Right cardiac atrium (tissue), 5 donors: ENCODE measurements at places on chromosomes 4 and X.

DNA sequence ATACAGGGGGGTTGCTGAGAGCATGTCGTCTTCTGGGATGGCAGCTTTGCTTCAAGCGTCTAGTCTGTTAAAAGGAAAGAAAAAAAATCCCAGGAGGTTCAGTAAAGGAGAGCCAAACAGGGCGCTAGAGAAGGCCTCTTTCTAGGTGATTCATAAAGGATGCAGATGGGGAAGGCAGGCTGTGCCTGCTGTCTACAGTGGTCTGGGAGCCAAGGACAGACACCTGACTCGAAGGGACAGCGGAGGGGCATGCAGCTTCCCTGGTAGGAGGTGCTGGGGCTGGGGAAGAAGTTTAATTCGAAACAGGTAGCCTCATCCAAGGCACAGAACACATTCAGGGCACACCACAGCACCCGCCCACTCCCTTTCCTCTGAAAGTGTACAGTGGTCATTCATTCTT is 19.9 kb downstream of the BCOR start:
- DNase-seq = no peak

DNA sequence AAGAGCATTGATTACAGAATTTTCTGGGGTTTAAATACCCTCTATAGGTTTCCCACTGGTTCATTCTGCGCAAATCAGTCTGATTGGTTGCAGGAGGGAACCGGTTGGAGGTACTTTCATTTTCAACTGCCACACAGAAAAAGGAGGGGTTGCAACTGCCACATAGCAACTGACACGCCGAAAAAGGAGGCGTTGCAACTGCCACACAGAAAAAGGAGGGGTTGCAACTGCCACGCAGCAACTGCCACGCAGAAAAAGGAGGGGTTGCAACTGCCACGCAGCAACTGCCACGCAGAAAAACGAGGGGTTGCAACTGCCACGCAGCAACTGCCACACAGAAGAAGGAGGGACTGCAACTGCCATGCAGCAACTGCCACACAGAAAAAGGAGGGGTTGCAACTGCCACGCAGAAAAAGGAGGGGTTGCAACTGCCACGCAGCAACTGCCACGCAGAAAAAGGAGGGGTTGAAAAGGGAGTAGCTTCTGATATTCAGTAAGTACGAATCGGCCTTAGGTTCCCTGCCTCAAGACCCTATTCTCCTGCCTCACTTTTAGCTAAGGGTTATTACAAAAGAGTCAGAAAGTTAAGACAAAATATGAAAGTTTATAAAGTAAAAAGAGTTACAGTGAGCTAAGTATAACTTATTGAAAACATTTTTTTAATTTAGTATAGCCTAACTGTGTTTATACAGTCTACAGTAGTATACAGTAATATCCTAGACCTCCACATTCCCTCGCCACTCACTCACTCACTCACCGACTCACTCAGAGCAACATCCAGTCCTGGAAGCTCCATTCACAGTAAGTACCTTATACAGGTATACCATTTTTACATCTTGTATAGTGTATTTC is 431.8 kb downstream of the KCTD8 start:
- no peak for DNase-seq

- peak; percentile 23 for DNase-seq
Observed at GRCh38 chr4:171714791-171715454, 98.3 kb upstream of the GALNTL6 start.

DNA sequence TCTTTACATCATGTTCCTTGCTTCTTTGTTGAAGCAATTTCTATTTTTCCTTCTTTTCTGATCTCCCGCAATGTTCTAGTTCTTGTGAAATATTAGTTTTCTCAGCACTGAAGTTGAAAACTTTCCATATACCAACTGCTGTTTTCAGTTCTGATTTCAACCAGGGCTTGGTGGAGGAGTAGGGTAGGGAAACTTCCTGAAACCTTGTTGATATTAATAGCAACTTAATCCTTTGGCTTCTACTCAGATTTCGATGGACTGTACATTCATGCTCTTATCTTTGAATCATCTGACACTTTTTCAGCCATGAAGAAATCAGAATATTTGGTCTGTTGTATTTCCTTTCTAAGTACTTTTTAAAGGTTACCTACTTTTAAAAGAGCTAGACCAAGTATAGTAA is 315.8 kb downstream of the RPA4 start:
- no peak for DNase-seq

GRCh38 chr4:118113220-118113619 is 78.9 kb downstream of the NDST3 start:
- no peak for DNase-seq

DNA sequence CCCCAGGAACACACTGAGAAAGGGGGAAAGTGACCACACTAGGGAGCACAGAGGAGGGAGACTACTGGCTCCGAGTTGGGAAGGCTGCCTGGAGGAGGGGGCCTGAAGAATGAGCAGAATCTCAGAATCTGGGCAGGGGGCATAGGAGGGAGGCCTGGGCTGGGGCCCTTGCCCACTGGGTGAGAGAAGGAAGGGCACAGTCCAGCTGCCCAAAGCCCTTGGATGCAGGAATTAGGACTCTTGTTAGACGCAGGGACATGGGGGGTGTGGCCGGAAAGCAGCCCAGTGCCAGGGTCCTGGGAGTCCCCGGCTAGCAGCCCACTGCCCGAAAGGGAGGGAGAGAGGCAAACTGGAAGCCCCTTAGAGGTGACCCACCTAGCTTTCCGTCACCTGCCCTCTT is 1.9 kb upstream of the DUSP9 start:
- DNase-seq = no peak

DNA sequence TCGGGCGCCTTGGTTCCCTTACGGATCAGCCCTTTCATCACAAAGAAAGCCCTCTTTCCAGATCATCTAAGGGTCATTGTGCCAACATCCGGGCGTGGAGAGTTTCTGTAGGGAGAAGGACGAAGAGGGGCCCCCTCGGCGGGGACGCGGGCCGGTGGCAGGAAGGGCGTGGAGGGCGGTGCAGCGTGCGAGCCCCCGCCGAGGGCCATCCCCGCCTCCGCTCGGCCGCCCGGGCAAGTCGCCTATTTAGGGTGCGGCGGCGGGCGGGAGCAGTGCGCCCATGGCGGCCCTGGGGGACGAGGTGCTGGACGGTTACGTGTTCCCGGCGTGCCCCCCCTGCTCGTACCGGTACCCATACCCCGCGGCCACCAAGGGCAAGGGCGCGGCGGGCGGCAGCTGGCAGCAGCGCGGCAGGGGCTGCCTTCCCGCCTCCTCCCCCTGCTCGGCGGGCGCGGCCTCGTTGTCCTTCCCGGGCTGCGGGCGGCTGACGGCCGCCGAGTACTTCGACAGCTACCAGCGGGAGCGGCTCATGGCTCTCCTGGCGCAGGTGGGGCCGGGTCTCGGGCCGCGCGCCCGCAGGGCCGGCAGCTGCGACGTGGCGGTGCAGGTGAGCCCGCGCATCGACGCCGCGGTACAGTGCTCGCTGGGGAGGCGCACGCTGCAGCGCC is at the start of gene ZAR1:
ZAR1 (plus strand) TSS at position 241 of the 668 bp plus-strand sequence; CDS start at position 281, 40 bp downstream.
- DNase-seq = no peak

GRCh38 chrX:125132274-125132673 is 187.4 kb upstream of the TEX13C start:
- DNase-seq = no peak

- DNase-seq = no peak
Observed at GRCh38 chrX:56726605-56727004, 2.4 kb upstream of the NBDY start.

DNA sequence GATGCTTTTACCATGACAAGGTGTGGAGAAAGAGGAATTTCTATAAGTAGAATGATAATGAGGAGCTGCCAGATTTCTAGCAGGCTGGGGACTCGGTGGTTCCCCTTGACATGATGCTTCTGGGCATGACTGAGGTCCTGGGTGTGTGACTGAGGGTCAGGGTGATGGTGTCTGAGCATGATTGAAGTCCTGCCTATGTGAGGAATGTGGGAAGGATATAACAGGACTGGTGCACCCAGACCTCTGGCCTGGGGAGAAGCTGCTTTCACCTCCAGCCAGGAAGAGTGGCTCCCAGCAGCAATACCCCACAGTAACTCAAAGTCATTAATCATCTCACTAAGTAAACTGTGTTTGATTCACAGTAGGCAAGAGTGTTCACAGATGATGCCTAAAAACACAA is 17.4 kb downstream of the SORBS2 start:
- no peak for DNase-seq

DNA sequence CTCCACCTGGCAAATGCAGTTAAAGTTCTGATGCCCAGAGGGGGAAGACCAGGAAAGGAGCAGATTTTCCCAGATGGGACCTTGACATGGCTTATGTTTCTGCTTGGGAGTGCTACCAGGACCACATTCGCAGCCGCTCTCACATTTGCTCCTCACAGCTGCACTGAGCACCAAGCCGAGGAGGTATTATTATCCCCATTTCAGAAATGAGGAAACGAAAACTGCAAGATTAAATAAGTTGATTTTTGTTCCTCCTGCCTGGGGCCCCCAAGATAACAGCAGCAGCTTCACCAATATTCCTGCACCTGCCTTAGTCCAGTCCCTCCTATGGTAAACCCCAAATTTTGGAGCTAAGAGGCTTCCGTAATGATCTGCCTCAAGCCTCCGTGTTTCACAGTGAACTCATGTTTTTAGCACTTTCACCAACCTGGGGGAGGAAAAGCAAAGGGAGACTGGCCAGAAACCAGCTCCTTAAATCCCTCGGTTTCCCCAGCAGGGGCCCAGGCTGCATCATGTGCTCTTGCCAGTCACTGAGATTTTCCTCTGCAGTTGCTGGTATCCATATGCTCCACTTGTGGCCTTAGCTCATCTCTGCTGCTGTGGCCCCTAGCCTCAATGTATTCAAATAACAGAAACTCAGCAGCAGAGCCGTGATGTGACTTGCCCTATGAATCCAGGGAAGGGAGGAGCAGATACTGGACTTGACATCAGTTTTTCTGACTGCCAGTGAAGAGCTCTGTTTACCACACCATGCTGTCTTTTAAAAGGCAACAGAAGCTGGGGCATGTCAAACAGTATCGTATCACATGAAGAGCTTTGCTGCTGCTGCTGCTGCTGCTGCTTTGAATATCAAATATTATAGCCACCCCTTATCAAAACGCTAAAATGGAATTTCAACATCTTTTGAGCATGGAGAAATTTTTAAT is 95.5 kb upstream of the KLHL13 start:
- DNase-seq = no peak

- no peak for DNase-seq
Observed at GRCh38 chr4:184657144-184657543, 7.6 kb downstream of the PRIMPOL start.

DNA sequence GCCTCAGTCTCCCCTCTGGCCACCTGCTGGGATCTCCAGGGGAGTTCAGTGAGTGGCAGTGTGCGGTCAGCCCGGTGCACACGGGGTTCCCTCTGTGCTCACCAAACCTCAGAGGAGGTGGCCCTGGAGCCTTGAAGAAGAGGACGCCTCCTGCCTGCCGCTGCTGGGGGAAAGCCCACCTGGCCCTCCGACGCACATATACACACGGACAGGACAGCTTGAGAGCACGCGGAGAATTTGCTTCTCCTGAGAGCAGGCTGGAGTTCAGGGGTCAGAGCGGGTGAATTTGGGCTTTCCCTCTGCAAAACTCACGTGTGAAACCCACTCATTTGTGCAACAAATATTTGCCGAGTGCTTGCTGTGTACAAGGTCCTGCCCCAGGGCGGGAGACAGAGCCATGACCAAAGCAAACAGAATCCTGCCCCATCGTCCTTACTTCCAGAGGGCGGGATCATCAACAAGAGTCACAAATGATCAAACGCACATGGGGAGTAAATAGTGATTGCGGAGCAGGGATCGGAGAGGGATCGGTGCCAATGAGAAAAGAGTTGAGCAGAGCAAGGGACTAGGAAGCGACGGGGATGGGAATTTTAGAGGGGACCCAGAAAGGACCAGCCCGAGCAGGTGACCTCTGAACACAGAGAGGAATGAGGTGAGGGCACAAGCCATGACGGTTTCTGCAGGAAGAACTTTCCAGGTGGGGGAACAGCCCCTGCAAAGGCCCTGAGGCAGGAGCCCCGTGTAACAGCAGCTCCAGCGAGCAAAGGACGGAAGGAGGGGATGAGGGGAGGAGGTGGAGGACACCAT is 17.6 kb downstream of the BLOC1S4 start:
- DNase-seq = no peak

- no peak for DNase-seq
Observed at GRCh38 chr4:156188596-156188995, 234.9 kb upstream of the CTSO start.

DNA sequence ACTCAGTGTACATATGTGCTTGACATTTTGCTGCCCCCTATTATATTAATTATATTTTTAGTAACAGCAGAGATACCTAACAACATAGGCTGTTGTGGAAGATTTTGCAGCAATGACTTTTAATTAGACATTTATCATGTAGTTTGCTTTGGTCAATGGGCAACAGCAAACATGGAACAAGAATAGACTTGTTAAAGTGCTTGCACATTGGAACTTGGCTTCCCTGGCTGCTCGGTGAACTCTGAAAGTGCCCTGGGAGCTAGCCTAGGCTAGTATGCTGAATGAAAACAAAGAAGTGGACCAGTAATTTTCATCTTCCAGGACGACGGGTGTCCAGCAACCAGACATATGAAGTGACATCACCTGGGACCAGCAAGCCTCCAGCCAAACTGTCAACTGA is 1157.1 kb downstream of the ARAP2 start:
- no peak for DNase-seq

DNA sequence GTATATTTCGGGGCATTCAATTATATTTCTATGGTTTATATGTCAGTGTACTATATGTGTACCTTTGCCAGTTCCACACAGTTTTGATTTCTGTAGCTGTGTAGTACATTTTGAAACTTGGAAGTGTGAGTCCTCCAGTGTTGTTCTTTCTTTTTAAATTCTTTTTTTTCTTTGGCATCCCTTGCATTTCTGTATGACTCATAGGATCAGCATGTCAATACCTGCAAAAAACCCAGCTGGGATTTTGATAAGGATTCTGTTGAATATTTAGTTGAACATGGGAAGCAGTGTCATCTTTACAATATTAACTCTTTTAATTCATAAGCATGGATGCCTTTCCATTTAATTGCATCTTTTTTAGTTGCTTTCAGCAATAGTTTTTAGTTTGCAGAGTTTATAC is 100.0 kb downstream of the SH3BGRL start:
- DNase-seq = no peak

- no peak for DNase-seq
Observed at GRCh38 chr4:186416451-186417060, 138.8 kb downstream of the MTNR1A start.

DNA sequence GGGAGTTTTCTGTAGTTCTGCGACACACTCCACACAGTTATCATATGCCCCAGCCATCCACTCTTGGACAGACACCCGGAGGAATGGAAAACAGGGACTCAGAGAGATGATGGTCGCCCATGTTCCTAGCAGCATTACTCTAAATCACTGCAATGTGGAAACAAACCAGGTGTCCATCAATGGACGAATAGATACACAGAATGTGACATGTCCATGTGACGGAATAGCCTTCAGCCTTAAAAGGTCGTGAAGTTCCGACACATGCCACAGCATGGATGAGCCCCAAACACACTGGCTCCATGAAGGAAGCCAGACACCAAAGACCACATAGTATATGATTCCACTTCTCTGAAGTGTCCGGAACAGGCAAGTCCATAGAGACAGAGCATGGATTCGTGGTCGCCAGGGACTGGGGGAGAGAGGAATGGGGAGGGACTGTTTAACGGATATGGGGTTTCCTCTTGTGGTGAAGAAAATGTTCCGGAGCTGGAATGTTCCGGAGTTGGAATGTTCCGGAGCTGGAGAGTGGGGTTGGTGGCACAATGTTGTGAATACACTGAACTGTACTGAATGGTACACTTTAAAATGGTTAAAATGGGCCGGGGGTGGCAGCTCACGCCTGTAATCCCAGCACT is 28.7 kb upstream of the AFAP1 start:
- peak; percentile 26 for DNase-seq
